ENCODE measurements at places on chromosomes 4 and X. TPM values are rescaled to one million over a fixed set of nuclear protein-coding genes. Genes with fewer than 3 reads are reported as not detected.

SLC26A1 gene
- 10.0 TPM for polyA plus RNA-seq

GPRASP3 gene
- polyA plus RNA-seq: 20.8 TPM

ZXDA gene
- 5.5 TPM for polyA plus RNA-seq

TMEM129 gene
- polyA plus RNA-seq: 34.7 TPM

HGFAC gene
- polyA plus RNA-seq: 0.86 TPM

DNA sequence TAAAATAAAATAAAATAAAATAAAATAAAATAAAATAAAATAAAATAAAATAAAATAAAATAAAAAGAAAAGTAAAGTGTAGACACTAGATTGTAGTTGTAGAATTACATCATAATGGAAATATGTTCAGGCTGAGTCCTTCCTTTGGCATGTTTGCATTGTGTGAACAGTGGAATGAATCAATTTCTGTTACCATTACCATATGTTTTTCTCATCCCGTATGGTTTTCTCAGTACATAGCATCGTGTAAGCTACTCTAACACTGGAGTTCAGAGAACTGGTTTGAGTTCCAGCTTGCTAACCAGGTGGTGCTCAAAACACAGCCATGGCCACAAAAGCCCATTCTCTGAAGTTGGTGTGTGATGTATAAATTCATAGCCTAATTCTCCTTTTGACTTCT, 45.9 kb downstream of the USP11 start:
- DNase-seq: no peak

DNA sequence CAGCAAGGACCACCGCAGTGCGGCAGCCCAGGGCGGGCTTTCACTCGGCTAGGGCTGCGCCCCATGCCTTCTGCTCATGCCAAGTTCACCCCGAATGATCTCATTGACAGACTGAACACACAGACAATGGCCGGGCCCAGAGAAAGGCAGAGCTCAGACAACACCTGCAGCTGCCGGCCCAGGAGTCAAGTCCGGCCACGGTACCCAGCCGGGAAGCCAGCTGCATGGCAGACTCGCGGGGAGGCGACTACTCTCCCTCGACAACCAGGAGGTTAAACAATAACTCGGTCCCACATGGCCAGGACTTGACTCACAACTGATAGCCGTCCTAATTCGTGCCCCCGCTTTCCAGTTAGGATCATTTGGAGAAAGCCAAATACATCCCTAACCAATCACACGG, 50.4 kb downstream of the ABLIM2 start:
- DNase-seq: no peak

DNA sequence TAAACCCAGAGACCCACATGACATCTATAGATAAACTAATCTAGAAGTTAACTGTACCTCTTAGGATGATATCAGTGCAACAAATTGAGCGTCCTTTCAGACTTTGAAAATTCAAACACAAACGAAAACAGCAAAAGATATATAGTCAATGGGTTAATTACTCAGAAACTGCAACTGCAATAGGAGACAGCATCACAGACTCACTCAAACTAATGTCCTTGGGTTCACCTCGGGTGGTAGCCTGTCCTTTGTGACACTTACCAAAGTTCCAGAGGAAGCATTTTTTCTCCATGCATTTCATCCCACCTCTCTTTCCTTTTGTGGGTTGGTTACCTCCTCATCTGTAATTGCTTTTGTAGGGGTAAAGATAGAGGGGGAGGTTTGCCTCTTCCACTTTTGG, 9.7 kb downstream of the GC start:
- no peak for DNase-seq

DNA sequence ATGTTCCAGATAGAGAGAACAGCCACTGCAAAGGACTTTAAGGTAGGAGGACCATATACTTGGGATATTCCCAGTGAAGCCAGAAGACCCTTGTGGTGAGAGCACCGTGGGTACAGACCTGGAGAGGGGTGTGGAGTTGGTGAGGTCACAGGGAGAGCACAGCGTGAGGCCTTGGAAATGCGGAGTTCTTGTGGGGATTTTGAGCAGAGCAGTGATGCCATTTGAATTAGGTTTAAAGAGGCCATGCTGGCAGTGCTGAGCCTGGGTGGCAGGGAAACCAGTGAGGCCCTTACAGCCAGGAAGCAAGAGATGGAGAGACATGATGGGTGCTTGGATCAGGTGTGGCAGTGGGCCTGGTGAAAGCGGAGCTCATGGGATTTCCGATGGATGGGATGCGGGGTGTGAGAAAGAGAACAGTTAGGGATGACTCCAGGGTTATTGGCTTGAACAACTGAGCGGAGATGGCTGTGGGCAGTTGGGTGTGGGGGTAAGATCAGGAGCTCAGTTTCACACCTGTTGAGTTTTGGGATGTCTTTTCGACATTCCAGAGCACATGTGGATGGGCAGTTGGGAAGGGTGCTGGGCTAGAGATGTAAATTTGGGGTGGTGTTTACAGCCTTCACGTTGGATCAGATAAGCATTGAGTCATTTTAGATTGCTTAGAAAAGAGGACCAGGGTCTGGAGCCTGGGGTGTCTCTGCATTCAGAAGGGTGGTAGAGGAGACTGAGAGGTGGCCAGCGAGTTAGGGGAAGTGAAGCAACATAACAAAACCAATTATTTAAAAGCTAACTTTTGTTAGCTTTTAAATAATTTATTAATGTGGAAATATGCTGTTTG, 68.9 kb downstream of the TMEM131L start:
- DNase-seq: no peak

DNA sequence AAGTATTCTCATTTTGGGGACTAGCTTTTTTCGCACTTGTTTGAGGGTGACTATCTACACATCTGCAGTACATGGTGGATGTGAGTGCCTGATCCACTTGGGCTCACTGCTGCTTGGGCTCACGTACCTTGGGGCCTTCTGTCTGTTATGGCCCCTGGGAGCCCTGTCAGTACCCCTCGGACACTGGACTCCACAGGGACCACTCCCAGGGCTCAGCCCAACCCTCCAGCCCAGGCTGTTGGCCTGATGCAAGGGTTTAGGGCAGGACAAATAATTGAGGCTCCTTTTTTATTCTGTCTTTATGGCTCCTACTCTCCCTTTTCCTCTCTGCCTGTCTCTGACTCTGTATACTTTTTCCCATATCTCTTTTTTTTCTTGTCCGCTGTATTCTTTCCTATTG, 32.7 kb upstream of the MSN start:
- DNase-seq: no peak

DNA sequence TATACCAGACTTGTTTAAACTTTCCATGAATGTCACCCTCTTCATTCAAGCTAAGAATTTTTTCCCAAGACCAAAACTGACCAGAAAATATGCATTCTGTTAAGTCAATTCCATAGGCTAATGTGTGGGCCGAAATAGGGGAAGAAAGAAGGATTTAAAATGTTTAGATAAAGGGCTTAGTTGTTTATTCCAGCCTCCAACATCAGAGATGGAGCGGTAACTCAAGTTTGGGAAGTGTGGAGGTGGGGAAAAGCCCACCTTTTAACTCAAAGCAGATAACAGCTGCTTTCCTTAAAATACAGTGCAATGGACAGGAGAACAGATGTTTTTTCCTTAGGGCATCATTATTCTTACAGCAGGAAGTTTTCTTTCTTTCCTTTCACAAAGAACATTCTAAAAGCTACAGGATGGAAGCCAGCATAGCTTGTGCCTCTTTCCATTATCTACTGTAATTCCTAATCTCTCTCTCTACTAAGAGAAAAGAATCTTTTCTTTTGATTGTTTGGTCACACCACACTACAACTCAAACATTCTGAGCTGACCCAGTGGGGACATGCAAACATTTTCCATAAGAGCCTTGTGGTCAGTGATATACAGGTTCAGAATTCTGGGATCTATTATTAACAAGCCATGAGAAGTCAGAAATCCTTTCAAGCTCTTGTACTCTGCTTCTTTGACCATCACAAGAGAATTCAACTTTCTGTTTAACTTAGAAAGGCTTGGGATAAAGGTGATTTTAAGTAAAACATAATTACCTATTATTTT, 101.6 kb downstream of the PDE5A start:
- no peak for DNase-seq
